Left hindlimb (tissue), 1 donor: ENCODE measurements at places on chromosomes 2 and 18.

DNA sequence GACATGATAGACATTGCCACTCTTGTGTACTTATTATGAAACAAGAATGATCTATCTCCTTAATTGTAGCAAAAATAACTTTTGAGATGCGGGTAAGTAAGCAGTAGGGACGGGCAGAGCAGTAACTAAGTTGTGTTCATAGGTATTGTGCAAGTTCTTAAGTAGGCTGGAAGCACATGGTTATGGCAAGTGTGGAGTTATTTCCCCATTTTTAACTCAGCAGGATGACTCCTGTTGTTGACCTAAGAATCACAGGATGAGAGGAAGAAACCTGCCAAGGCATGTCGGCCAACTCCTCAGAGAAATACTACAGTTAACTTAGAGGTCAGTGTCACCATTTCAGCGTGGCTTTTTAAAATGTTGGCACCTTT is 51.1 kb upstream of the FN1 start:
- DNase-seq = no peak

DNA sequence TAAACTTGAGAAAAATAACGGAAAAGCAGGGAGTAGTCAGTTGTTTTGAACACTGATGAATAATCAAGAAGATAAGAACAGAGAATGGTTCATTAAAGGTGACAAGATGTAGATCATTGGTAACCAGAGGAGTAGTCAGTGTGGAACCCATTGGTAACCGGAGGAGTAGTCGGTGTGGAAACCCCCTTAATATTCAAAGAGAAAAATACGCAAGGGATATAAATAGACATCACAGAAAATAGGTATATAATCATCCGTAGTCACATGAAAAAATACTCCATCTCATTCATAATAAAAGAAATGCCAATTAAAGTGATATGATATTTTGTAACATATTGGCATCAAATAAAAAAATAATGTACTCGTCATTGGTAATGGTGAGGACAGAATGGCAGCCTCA is 70.6 kb upstream of the EPAS1 start:
- no peak for DNase-seq

GRCh38 chr2:50591642-50592041 is 440.3 kb downstream of the NRXN1 start:
- DNase-seq = peak; percentile 65

GRCh38 chr2:61759005-61759404 is 94.9 kb downstream of the FAM161A start:
- no peak for DNase-seq

DNA sequence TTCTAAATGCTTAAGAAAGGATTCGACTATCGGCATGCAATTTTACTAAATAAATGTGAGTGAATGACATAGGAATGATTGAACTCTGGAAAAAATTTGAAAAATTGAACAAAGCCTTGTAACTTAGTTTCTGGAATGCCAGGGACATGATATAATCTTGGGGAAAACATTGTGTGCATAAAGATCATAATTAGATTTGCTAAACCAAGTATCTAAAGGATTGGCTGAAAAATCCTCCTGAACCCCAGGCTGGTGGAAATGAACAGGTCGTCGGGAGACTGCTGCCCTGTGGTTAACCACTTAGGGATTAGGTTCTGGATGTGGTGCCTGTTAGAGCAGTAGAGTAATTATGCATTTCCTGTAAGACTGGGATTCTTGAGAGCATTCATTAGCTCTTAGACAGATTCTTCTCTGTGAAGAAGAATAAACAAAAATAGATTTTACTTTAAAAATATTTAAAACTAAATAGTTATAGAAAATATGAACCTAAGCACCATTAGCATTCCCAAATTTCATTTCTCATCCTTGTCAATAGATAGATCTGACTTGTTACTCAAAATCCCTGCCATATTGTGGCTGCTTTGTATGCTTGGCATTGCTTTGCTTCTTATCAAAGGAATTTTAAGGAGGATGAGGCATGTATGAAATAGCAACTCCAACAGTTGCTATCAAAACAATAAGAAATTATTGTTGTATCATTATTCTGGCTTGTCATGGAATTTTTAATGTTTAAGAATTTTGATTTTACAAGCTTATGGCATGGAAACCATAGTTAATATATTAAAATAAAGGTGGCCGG is 55.9 kb downstream of the LYPD6B start:
- DNase-seq = no peak

DNA sequence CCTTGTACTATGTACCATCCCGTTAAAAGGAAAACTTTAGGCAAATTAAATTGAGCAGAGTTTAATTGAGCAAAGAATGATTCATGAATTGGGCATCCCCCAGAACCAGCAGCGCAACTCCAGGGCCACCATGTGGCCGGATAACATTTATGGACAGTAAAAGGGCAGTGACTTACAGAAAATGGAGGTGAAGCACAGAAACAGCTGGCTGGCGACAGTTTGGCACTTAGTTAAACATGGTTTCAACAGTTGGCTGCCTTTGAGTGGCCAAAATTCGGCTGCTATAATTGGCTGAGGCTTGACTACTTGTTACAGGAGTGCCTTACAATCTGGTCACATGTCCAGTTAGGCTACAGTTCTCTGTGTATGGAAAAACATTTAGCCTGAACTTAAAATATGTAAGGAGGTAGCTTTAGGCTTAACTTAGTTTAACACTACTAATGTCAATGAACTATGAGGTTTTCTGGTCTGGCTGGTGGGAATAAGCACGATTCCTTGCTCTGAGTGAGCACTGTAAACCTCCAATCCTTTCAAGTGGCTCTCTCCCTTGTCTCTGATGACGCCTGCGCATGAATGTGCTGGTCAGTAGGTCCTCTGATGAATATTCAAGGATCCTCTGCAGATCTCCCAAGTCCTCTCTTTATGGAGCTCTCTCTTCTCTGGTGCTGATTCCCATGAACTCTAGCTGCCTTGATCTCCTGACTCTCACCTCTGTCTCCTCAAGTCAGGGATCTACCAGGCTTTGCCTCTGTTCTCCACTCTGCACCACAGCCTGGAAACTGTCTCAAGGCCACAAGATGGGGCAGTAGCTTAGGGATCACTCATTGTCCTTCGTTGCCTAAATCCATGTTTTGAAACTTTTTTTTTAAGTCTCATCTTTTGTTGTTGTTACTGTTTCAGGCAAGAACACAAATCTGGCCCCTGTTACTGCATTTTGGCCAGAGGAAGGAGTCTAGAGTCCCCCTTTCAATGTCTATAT is 24.4 kb upstream of the RAB31 start:
- DNase-seq = no peak

DNA sequence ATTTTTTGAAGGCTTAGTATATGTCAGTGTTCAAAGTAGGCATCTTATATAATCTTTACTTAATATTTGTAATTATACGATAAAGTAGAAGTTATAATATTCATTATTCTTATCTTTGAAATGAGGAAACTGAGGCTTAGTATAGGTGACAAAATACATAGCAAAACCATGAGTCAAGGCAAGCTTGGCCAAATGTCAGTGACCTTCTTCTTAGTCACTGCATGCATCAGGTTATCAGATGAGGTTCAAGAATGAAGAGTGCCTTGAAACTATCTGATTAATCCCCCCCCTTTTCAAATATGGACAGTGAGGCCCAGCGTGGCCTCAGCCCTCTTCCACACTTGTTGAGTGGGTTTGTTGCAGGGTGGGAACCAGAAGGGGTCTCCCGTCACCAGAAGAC is 59.3 kb downstream of the PMAIP1 start:
- no peak for DNase-seq

- DNase-seq = no peak
Measured at GRCh38 chr2:47065771-47066380, 89.2 kb downstream of the STPG4 start.
